DMS79 (cell line): ENCODE measurements at places on chromosomes 16 and 17.
A peak's percentile ranks its signal among the peaks of the same experiment; 100 is the strongest.

DNA sequence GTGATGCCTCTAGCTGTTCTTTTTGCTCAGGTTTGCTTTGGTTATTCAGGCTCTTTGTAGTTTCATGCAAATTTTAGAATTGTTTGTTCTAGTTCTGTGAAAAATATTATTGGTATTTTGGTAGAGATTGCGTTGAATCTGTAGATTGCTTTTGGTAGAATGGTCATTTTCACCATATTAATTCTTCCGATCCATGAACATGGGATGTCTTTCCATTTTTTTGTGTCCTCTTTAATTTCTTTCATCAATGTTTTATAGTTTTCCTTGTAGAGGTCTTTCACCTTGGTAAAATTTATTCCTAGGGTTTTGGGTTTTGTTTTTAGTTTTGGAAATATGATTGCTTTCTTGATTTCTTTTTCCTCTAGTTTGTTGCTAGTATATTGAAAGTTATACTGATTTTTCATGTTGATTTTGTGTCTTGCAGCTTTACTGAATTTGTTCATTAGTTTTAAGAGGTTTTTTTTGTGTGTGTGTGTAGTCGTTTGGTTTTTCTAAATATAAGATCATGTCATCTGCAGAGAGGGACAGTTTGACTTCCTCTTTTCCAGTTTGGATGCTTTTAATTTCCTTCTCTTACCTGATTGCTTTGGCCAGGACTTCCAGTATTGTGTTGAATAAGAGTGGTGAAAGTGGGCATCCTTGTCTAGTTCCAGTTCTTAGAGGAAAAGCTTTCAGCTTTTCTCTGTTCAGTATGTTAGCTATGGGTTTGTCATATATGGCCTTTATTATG lies 42.4 kb downstream of the NSRP1 start:
- DNase-seq: no peak

GRCh38 chr16:57600048-57600835 lies 28.2 kb upstream of the ADGRG1 start:
- peak; percentile 9 for DNase-seq

DNA sequence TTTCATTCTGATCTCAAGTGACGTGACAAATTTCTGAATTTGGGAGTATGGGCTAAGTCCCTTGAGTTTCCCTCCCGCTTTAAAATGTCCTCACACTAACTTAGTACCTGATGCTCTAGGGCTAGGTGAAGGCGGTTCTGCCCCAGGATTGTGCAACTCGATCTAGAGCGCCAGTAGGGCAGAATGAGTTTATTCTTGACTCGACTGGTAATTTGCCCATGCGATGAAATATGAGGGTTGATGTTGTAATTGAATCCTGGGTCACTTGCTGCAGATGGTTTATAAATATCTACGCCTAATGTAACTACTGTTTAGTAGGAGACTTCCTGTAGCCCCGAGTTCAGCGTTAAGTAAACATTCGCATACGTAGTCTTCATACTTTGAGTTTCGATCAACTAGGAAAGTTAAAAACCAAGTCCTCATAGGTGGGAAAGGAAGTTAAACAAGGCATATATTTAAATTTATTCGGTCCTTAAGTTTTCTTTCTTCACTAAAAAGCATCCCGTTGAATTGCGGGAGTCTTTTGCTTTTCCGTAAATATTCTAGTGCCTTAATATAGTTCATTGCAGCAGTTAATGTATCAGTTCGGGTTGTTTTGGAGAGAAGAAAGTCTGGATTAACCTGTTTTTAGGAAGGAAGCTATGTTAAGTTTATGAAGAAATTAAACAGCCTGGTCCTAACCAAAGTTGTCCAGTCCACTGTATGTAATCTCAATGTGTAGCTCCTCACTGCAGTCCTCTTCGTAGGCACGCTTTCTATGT lies 1.6 kb downstream of the CTCF start:
- DNase-seq: no peak

DNA sequence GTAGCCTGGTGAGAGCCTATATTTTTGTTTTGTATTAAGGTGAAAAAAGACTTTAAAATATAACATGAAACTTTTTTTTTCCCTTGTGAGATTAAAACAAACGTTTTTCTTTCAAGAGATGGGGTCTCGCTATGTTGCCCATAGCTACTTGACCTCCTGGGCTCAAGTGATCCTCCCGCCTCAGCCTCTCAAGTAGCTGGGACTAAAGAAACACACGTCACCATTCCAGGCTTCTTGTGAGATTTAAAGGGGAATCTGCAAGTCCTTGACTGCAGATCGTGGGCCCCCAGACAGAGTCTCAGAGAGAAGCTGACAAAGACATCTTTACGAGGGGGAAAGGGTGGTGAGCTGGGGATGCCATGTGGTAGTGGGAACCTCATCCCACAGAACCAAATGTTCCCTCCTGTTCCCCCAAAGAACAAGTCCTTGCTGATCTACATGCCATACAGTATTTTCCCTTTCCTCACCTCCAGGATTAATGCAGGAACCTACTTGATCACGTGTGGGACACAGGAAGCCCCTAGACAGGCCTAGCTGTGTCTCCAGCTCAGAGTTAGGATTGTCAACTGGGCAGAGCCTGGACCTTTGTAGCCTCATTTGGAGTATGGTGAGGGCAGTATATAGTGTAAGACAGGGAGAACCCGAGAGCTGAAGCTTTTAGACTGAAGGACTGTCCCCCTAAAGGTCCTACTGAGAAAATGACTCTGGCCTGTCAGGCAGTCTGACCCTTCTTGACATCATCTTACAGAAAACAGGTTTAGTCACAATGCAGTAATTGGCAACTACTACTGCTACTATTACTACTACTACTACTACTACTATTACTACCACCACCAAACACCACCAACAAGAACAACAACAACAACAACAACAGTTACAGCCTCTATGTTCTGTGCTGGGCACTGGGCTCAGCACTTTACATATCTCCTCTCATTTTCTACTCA lies 4.1 kb downstream of the MAP3K14 start:
- DNase-seq: no peak
